Activated CD8-positive, alpha-beta memory T cell treated with anti-CD3 and anti-CD28 coated beads for 1 hour (primary cell): ENCODE measurements at places on chromosomes 3 and 15.

DNA sequence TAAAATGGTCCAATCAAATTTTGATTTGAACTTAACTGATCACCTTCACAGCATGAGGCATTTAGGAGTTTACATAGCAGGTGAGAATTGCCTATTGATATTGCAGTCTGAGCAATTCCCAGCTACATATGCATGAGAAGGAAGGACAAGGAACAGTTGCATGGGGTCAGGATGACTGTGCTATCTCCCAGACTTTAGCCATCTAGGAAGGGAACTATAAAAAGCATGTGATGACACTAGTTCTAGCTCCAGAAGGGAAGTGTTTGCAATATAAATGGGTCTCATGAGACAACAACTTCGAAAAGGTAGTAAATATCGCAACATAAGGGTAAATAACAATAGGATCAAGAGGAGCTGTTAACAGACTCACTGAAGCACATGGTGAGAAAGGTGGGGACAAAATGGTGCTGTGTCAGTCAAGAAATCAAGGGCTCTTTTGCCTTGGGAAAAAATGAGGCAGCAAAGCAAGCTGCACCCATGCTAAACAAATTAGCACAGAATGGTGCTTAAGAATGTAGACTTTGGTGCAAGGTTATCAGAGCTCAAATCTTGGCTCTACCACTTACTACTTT, 90.4 kb upstream of the SLC2A2 start:
- DNase-seq: no peak

DNA sequence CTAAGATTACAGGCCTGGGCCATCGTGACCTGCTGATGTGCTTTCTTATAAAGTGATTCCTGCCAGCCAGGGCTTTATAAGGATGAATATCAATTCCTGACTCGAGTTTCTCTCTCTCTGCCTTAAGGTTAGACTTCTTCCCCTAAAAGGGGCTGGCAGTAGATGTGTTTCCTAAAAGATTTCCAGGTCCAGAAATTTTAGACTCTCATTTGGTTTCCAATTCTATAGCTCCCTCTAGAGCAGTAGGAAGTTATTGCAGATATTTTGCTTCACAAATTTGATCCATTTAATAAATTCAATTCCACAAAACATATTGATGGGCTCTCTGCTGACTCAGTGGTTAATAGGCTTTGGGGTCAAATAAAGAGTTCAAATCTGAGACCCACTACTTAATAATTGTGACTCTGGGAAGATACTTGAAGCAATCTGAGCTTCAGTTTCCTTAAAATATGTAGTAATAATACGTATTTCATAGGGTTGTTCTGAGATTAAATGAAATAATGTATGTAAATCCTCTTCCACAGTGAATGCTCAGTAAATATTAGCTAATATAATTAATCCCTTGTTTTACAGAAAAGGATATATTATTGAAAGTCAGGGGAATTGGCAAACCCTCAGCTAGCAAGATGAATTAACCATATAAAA, 2.1 kb downstream of the TRIM69 start:
- no peak for DNase-seq

- no peak for DNase-seq
Measured at GRCh38 chr3:194328053-194328657, 23.0 kb downstream of the CPN2 start.

- no peak for DNase-seq
Measured at GRCh38 chr3:24578951-24579421, 84.3 kb upstream of the THRB start.

GRCh38 chr15:72237029-72237852, 6.3 kb upstream of the PKM start:
- no peak for DNase-seq

GRCh38 chr3:12509466-12509865, 25.2 kb downstream of the TSEN2 start:
- DNase-seq: no peak

GRCh38 chr3:52246264-52246620, 683 bp downstream of the PPM1M start:
- no peak for DNase-seq

DNA sequence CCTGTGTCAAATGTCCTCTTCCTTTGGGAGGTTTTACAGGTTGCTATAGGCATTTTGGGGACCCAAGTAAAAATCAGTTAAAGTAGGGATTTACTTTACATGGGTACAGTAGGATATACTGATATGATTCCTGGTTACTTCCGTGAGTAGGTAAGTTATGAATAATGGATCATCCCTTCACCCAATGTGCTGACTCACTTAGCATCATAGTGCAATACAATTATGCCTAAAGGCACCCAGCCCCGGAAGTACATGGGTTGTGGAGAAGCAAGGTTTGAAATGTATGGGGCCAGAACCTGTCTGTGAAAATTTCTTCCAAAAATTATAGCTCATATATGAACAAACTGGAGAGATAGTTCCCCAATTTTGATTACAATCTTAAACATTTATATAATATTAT, 64.0 kb downstream of the GLB1 start:
- DNase-seq: no peak

- DNase-seq: no peak
Measured at GRCh38 chr3:173743516-173743915, 346.0 kb downstream of the NLGN1 start.

GRCh38 chr15:66765478-66766281, 63.6 kb downstream of the SMAD6 start:
- no peak for DNase-seq

GRCh38 chr3:126912491-126913195, 70.3 kb upstream of the PLXNA1 start:
- no peak for DNase-seq

GRCh38 chr3:43411429-43411828, 125.1 kb downstream of the SNRK start:
- no peak for DNase-seq
